ENCODE measurements at places on chromosomes 7 and 10.

GRCh38 chr10:73877533-73878160, 3.3 kb upstream of the CAMK2G start:
- DNase-seq, result no peak

DNA sequence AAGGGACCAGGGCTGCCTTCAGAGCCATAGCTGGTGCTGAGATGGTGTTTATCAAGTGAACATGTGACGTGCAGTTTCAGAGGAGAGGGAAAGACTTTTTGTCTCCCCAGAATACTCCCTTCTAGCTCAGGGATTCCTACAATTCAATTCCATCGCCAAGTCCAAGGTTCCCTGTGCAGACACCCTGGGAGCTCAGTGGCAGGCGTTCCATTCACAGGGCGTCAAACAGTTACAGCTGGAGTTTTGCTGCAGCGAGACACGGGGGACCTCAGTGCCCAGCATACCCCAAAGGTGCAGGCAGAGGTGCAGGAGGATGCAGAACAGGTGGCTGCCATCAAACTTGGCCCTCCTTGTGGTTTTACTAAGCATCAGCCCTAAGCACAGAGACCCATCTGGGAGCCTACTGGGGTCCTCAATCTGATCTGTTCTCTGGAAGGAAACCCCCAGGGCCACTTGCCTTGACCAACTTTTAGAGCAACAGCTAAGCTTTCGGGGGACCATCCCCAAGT, 846 bp upstream of the CALML5 start:
- DNase-seq, result no peak

DNA sequence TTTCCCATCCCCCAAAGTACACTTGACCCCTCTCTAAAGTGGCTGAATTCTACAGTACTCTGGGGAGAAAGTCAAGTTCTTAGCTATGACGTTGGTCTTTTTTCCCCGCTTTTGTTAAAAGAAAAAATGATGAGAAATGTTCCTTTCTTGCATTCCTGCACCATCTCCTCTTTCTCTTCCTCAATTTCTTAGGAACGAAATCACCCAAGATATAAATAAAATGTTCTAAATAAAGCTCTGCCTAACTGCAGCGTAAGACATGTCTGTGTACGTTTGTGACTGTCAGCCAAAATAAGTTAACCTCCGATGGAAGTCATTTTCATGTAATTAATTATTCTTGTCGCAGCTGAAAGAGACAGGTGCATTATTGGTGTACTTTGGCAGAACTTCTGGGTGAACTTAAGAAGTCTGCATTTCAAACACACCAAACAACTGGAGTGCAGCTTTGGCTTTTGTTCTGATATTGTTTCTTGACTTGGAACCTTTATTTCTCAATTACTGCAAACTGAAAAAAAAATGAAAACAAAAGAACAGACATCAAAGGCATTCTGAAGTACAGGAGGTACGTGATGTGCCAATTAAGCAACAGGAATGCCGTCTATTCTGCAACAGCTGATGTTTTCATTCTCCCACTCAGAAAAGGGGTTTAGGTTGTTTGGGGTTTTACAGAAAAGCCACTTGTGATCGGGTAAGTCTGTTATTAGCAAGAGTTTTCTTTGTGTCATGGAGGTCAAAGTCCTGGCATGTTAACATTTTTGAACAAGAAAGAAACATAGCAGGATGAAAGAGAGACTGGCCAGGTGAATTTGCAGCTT, 82.4 kb upstream of the SDK1 start:
- no peak for DNase-seq

- DNase-seq, result peak; percentile 59
These were observed 473 bp downstream of the ADCK2 start for GRCh38 chr7:140673063-140673773.

DNA sequence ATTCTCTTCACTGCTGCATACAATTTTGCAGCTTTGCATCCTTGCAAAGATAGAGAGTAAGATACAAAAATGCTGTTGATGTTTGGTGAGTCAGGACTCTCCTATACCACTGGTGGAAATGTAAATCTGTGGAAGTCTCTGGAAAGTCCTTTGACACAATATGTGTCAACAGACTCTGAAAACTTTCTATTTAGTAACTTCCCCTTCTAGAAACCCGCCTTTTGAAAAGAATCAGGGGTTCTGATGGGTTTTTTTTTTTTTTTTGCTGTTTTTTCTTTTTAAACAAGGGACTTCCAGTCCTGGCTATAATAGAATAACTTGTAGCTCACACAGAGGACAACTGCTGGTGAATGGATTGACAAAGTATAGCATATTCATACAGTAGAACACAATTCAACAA, 16.4 kb downstream of the NOD1 start:
- no peak for DNase-seq

- no peak for DNase-seq
These were observed 146.8 kb downstream of the OTUD1 start for GRCh38 chr10:23585666-23586065.

GRCh38 chr7:70580161-70580560, 551.8 kb upstream of the GALNT17 start:
- no peak for DNase-seq

GRCh38 chr7:156780724-156781455, 112.1 kb downstream of the LMBR1 start:
- no peak for DNase-seq

GRCh38 chr10:50582046-50582445, 41.7 kb downstream of the SGMS1 start:
- no peak for DNase-seq

DNA sequence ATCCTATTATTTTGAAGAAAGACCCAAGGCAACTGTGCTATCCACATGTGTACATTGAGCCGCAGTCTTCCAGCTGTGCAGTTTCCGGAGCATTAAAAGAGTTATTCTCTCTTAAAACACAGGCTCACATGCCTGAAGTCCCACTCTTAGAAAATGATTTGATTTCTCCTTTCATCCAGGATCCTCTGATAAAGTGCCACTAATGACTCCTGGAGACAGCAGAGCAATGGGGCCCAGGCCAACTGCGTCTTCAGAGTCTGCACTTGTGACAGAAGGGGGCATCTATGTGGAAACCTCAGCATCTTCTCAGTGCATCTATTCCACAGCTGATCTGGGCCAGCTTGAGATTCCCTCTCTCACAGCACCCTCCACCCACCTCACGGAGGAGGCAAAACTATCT, 482.1 kb upstream of the AKR1E2 start:
- DNase-seq, result no peak

GRCh38 chr7:127066974-127067373, 185.8 kb downstream of the GRM8 start:
- no peak for DNase-seq

GRCh38 chr7:9709216-9709615, 1264.5 kb upstream of the PHF14 start:
- no peak for DNase-seq
